ENCODE measurements at places on chromosomes 7 and 10. TPM values are rescaled to one million over a fixed set of nuclear protein-coding genes. Genes with fewer than 3 reads are reported as not detected.

DNA sequence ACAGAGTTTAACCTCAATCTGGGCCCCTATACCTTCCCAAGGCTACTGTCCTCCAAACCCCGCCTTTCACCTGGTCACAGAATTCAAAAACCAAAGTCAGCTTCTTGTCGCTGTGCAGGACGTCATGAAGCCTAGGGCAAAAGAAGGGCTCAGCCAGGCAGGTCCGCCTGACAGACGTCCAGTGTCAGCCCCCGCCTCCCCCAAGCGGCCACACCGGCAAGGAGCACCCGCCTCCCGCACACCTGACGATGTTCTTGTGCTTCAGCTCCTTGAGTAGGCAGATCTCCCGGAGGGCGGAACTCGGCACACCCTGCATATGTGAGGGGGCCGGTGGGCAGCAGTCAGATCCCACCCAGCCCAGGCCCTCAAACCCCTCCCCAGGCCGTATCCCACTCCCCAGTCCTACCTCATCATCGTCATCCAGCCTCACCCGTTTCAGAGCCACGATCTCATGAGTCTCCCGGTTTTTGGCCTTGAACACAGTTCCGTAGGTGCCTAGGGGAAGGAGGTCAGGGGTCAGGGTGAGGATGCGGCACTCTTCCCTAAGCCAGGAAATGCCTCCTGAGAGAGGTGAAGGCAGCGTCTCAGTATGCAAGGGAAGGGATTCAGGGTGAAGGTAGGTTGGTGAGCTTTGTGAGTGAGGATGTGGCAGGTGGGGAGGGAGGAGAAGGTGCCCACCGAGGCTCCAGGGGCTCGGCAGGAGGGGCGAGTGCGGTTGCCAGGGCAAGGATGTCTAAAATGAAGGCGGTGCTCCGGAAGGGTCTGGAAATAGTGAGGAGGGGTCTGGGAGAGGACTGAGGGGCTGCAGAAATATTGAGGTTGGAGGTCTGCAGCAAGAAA lies 811 bp downstream of the CDK5 start:
- H3K27me3 ChIP-seq = no peaks in the 10 kb centered on the region
- peak overlapping the region; percentile 51 for H3K4me3 ChIP-seq
- peaks cover 43% of the 10 kb centered on the region for H3K4me1 ChIP-seq
- no peak for DNase-seq

- H3K27me3 ChIP-seq = no peaks in the 10 kb centered on the region
- no peak for DNase-seq
- H3K27ac ChIP-seq = no peak overlapping the region
- no peaks in the 10 kb centered on the region for H3K4me1 ChIP-seq
- peaks cover 9% of the 10 kb centered on the region for H3K36me3 ChIP-seq
These were observed 146.6 kb downstream of the LCOR start for GRCh38 chr10:96978621-96979154.

GRCh38 chr7:77967429-77967828 lies 168.9 kb downstream of the PHTF2 start:
- no peaks in the 10 kb centered on the region for H3K4me1 ChIP-seq
- H3K27ac ChIP-seq = no peak overlapping the region
- DNase-seq = no peak
- H3K27me3 ChIP-seq = no peaks in the 10 kb centered on the region
- H3K36me3 ChIP-seq = no peaks in the 10 kb centered on the region

- no peaks in the 10 kb centered on the region for H3K36me3 ChIP-seq
- peaks cover 24% of the 10 kb centered on the region for H3K4me1 ChIP-seq
- DNase-seq = peak; percentile 53
These were observed 3.2 kb downstream of the SNCG start for GRCh38 chr10:86961481-86962091.

GRCh38 chr7:30379741-30380140 lies 95.3 kb downstream of the ZNRF2 start:
- no peaks in the 10 kb centered on the region for H3K27me3 ChIP-seq
- no peak overlapping the region for H3K27ac ChIP-seq
- DNase-seq = no peak
- peaks cover 14% of the 10 kb centered on the region for H3K4me1 ChIP-seq
- no peaks in the 10 kb centered on the region for H3K36me3 ChIP-seq

- H3K4me1 ChIP-seq = no peaks in the 10 kb centered on the region
- peak; percentile 60 for DNase-seq
- no peak overlapping the region for H3K27ac ChIP-seq
- peaks cover 4% of the 10 kb centered on the region for H3K27me3 ChIP-seq
- no peaks in the 10 kb centered on the region for H3K36me3 ChIP-seq
These were observed 111.3 kb upstream of the CARD11 start for GRCh38 chr7:3154881-3155494.

GRCh38 chr7:37284805-37285231 lies 163.8 kb downstream of the ELMO1 start:
- peaks cover 4% of the 10 kb centered on the region for H3K4me1 ChIP-seq
- DNase-seq = peak; percentile 69
- H3K4me3 ChIP-seq = no peak overlapping the region
- H3K27ac ChIP-seq = no peak overlapping the region
- H3K27me3 ChIP-seq = no peaks in the 10 kb centered on the region

- H3K27me3 ChIP-seq = no peaks in the 10 kb centered on the region
- H3K27ac ChIP-seq = peak overlapping the region; percentile 6
- H3K4me1 ChIP-seq = no peaks in the 10 kb centered on the region
These were observed 22.8 kb downstream of the GNA12 start for GRCh38 chr7:2821161-2821841.

GRCh38 chr10:66550351-66550750 lies 375.5 kb upstream of the LRRTM3 start:
- H3K27me3 ChIP-seq = no peaks in the 10 kb centered on the region
- H3K4me3 ChIP-seq = no peak overlapping the region
- no peaks in the 10 kb centered on the region for H3K4me1 ChIP-seq

- H3K4me3 ChIP-seq = no peak overlapping the region
- H3K27ac ChIP-seq = no peak overlapping the region
- peaks cover 10% of the 10 kb centered on the region for H3K4me1 ChIP-seq
- DNase-seq = no peak
- no peaks in the 10 kb centered on the region for H3K27me3 ChIP-seq
- no peaks in the 10 kb centered on the region for H3K36me3 ChIP-seq
These were observed 30.6 kb downstream of the APBB1IP start for GRCh38 chr10:26468700-26469099.

DNA sequence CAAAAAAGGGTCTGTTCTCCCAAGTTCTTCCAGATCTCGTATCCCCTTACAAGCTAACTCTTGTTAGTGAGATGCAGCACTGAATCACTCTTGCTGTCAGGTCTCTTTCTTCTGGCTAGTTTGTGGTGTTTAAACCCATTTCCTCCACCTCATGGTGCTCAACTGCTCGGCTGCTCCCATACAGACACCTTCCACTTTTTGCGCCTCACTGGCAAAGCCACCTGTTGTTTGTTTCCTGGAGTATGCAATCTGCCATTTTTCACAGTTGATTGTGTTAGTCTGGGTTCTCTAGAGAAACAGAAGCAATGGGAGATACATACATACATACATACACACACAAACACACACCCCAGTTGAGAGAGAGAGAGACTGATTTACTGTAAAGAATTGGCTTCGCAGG lies 124.4 kb upstream of the SP8 start:
- H3K27me3 ChIP-seq = no peaks in the 10 kb centered on the region
- H3K4me1 ChIP-seq = no peaks in the 10 kb centered on the region
- no peak overlapping the region for H3K27ac ChIP-seq

- no peak for DNase-seq
- H3K4me1 ChIP-seq = peaks cover 12% of the 10 kb centered on the region
- peaks cover 48% of the 10 kb centered on the region for H3K27me3 ChIP-seq
These were observed 17.8 kb upstream of the PTF1A start for GRCh38 chr10:23174074-23174976.

DNA sequence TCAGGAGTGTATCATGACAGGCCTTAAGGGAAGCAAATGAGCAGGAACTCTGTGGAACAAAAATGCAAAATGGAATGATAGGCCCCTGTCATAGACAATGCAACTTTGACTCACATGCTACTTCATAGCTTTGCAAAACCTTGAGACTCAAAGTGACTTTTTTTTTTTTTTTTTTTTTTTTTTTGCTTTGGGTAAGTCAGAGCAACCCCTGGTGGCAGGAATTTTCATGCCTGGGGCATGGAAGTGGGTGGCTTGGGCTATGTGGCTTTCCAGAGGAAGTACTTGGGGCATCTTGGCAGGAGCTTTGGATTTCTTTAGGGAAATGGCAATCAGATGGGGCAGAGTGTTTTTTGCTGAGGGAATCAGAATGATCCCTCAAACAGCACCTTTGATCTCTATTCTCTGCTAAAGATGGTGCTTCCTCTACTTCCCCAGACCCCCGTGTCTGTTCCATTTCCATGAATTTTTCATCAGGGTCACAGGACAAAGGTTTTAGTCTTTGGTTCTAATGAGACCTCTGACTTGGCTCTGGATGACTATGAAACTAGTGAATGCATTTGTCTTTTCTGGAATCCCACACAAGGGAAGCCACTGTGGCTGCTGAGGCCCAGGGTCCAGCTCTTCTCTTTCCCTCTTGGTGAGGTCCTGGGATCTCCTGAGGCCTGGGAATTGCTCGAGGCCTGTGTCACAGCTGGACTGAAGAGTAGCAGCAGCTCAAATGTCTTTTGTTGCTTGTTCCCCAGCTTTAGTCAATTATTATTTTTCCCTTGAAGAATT lies 62.8 kb downstream of the TACC2 start:
- peak; percentile 80 for DNase-seq
- H3K4me3 ChIP-seq = no peak overlapping the region
- peaks cover 20% of the 10 kb centered on the region for H3K4me1 ChIP-seq
- H3K36me3 ChIP-seq = no peaks in the 10 kb centered on the region
- H3K27ac ChIP-seq = peak overlapping the region; percentile 66
- no peaks in the 10 kb centered on the region for H3K27me3 ChIP-seq

DNA sequence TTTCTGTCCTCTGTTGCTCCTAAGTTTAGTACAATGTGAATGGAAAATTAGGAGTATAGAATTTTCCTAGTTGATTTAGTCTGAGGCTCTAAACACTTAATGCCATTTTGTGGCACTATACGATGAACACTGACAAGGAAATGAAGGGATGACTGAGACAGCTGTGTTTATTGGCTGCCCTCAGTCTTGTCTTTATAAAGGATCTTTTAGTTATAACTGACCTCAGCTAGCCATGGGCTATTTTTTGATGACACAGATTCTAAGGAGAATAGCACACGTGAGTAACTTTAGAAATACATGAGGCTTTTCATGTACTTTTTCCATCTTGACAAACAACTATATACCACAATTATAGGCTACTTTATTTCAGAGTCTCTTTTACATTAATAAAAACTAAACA lies 113.7 kb downstream of the PRKG1 start:
- no peaks in the 10 kb centered on the region for H3K36me3 ChIP-seq
- H3K27ac ChIP-seq = no peak overlapping the region
- no peaks in the 10 kb centered on the region for H3K27me3 ChIP-seq
- H3K4me3 ChIP-seq = no peak overlapping the region
- no peak for DNase-seq
- peaks cover 19% of the 10 kb centered on the region for H3K4me1 ChIP-seq

DNA sequence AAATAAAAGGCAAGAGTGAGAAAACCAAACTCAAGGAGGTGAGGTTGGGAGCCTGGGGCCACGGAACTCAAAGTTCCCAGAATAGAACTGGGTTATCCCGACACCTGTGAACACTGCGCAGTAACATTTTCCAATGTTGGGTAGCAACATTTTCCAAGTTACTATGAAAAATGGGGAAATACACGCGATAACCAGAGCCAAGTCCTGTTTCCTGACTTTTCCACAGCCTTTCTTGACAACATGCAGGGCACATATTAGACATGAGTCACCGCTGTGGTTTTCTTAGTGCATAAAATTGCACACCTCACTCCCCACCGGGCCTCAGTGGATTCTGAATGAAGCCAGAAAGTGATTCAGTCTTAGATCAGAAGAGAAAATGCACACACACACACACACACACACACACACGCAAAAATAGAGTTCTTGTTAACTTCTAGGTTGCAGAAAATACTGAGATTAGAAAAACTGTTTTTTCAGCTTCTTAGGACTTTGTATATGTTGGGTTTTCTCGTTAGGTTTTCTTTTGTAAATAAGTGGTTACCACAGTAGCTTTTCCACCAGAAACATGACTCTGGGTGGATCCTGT lies 70.0 kb downstream of the CAMK1D start:
- no peaks in the 10 kb centered on the region for H3K36me3 ChIP-seq
- H3K27me3 ChIP-seq = no peaks in the 10 kb centered on the region
- H3K27ac ChIP-seq = peak overlapping the region; percentile 56

GRCh38 chr10:99658622-99659030 lies 683 bp upstream of the ENTPD7 start:
- DNase-seq = no peak
- no peaks in the 10 kb centered on the region for H3K4me1 ChIP-seq
- H3K4me3 ChIP-seq = peak overlapping the region; percentile 72
- H3K36me3 ChIP-seq = no peaks in the 10 kb centered on the region
- H3K27me3 ChIP-seq = no peaks in the 10 kb centered on the region
- peak overlapping the region; percentile 17 for H3K27ac ChIP-seq

DNA sequence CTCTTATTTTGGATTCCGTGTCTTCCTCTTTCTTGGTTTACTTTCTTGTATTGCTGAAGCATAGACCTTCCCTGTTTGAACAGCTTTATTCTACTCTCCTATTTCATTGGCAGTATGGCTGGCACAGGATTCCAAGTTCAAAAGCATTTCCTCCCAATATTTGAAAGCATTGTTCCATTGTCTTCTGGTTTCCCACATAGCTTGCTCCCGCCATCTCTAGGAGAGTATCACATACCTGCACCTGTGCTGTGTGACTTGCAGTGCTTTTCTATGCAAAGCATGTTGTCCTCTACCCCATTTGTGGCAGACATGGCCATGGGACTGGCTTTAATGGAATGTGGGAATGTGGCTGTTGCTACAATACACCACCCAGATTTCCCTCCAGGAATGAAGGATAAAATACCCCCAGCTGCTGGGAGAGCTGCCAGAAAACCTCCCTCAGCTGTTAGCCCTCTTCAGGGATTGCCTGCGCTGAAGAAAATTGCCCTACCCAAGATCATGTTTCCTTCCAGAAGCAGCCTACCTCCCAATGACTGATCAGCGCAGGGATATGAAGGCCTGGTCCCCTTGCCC lies 6.9 kb upstream of the MYOF start:
- no peaks in the 10 kb centered on the region for H3K4me1 ChIP-seq
- H3K4me3 ChIP-seq = no peak overlapping the region
- no peaks in the 10 kb centered on the region for H3K27me3 ChIP-seq
- no peaks in the 10 kb centered on the region for H3K36me3 ChIP-seq

The TRIM73 gene
- 1.6 TPM for total RNA-seq

The SRRM3 gene
- total RNA-seq = 8.7 TPM

The ZCWPW1 gene
- total RNA-seq = 7.8 TPM

The MAD1L1 gene
- total RNA-seq = 20.6 TPM

The IRF5 gene
- 6.6 TPM for total RNA-seq

The LIPJ gene
- total RNA-seq = not detected

The SLC13A1 gene
- total RNA-seq = not detected

The FLNC gene
- 192 TPM for total RNA-seq

The STOX1 gene
- 0.41 TPM for total RNA-seq

The OR9A2 gene
- total RNA-seq = not detected

The HOGA1 gene
- total RNA-seq = 0.71 TPM

The KCNIP2 gene
- total RNA-seq = 3.3 TPM

The COBL gene
- 3.0 TPM for total RNA-seq

The AKR1D1 gene
- not detected for total RNA-seq

The ZNF680 gene
- 14.8 TPM for total RNA-seq

The STRIP2 gene
- 4.4 TPM for total RNA-seq

The TFR2 gene
- total RNA-seq = 0.71 TPM

The TIMM23B gene
- total RNA-seq = 19.9 TPM
